ENCODE measurements at places on chromosomes 12 and 14. TPM values are rescaled to one million over a fixed set of nuclear protein-coding genes. Genes with fewer than 3 reads are reported as not detected.
A peak's percentile ranks its signal among the peaks of the same experiment; 100 is the strongest.

DNA sequence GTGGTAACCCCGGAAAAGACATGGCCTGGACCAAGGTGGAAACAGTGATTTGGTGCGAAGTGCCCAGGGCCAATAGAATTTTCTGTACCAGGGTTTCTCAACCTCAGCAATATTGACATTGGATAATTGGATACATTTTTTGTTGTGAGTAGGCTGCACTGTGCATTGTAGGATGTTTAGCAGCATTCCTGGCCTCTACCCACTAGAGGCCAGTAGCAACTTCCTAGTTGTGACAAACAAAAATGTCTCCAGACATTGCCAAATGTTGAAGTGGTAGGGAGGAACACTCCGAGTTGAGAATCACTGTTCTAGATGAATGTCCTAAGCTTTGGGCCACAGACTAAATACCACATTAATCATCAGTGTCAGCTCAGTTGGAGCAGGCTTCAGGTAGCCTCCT lies 6.2 kb upstream of the CGRRF1 start:
- DNase-seq = no peak

GRCh38 chr14:56224691-56225681 lies 106.8 kb downstream of the PELI2 start:
- peak; percentile 83 for DNase-seq

DNA sequence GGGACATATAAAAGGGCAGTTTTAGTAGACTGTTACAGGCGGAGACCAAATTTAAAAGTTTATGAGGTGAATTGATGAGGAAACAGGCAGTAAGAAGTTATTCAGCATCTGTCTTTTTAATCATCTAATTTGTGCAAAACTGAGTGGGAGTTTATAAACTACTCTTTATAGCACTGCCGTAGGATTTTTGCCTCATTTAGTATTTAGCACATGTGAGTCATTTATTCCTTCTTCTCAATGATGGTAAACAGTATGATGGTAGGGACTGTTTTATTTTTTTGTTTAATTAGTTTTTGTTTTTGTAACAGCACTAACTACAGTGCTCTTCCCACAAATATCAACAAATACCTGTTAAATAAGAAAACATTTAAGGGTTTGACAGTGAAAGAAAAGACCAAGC lies 20.6 kb downstream of the TOGARAM1 start:
- no peak for DNase-seq

DNA sequence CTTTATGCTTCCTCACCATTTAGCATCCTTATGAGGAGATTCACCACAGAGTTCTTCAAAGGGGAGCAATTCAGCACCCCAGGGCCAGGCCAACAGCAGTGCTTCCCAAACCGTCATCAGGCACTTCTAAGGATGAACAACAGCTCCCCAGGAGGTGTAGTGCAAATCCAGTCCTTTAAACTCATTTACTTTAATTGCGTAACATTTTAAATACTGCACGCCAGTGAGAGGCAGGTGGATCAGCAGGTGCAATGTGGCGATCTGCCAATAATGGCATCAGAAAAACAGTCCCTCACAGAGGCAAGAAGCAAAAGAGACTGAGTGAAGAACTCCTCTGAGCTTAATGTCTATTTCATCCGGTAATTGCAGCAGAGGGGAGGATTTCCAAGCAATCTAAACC lies 770.9 kb upstream of the FOXG1 start:
- DNase-seq = no peak

CERS5 gene
- total RNA-seq = 37.9 TPM

FAM186B gene
- 0.32 TPM for total RNA-seq

All from mucosa of gallbladder (tissue), 1 donor.